ENCODE measurements at places on chromosomes 12 and 14.

GRCh38 chr14:54472315-54472714 is 16.5 kb downstream of the GMFB start:
- no peaks in the 10 kb centered on the region for H3K36me3 ChIP-seq
- peak; percentile 91 for DNase-seq
- H3K4me1 ChIP-seq, result peaks cover 16% of the 10 kb centered on the region
- no peaks in the 10 kb centered on the region for H3K27me3 ChIP-seq

DNA sequence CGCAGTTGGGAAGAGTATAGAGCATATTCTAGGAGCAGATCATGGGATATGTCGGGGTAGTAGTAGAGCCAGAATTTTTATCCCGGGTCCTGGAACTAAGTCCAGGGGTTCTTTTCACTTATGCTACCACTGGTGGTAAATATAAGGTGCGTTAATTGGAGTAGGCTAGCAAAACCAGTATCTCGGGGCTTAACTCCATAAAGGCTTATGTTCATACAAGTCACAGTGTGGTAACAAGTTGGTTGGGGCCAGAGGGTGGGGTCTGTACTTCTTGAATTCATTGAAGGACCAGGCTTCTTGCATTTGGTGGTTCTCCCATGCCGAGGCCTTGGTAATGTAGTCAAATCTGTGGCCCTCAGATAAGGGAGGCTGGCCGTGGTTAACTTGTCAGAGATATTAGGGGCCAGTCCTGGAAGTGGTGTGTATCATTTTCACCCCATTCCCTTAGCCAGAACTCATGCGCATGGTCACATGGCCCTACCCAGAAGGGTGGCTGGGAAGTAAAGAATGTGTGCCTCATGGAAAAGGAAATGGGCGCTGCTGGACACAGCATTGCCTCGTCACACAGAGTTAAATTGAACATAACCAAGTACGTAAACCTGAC is 1.5 kb upstream of the ZNF641 start:
- no peaks in the 10 kb centered on the region for H3K36me3 ChIP-seq
- no peaks in the 10 kb centered on the region for H3K4me1 ChIP-seq
- no peaks in the 10 kb centered on the region for H3K27me3 ChIP-seq
- H3K4me3 ChIP-seq, result no peak overlapping the region
- DNase-seq, result no peak

- no peak overlapping the region for H3K27ac ChIP-seq
- no peaks in the 10 kb centered on the region for H3K27me3 ChIP-seq
- H3K36me3 ChIP-seq, result no peaks in the 10 kb centered on the region
- no peaks in the 10 kb centered on the region for H3K4me1 ChIP-seq
- no peak for DNase-seq
These were observed 268.7 kb upstream of the TBX3 start for GRCh38 chr12:114952573-114953271.

- no peak overlapping the region for H3K4me3 ChIP-seq
- peak; percentile 16 for DNase-seq
- no peaks in the 10 kb centered on the region for H3K27me3 ChIP-seq
- H3K36me3 ChIP-seq, result peaks cover 3% of the 10 kb centered on the region
These were observed 13.5 kb upstream of the SCFD1 start for GRCh38 chr14:30608533-30609006.

GRCh38 chr12:49934505-49934904 is 16.0 kb upstream of the AQP2 start:
- H3K4me1 ChIP-seq, result no peaks in the 10 kb centered on the region
- DNase-seq, result no peak
- H3K27ac ChIP-seq, result no peak overlapping the region
- no peaks in the 10 kb centered on the region for H3K36me3 ChIP-seq
- H3K4me3 ChIP-seq, result no peak overlapping the region
- no peaks in the 10 kb centered on the region for H3K27me3 ChIP-seq

DNA sequence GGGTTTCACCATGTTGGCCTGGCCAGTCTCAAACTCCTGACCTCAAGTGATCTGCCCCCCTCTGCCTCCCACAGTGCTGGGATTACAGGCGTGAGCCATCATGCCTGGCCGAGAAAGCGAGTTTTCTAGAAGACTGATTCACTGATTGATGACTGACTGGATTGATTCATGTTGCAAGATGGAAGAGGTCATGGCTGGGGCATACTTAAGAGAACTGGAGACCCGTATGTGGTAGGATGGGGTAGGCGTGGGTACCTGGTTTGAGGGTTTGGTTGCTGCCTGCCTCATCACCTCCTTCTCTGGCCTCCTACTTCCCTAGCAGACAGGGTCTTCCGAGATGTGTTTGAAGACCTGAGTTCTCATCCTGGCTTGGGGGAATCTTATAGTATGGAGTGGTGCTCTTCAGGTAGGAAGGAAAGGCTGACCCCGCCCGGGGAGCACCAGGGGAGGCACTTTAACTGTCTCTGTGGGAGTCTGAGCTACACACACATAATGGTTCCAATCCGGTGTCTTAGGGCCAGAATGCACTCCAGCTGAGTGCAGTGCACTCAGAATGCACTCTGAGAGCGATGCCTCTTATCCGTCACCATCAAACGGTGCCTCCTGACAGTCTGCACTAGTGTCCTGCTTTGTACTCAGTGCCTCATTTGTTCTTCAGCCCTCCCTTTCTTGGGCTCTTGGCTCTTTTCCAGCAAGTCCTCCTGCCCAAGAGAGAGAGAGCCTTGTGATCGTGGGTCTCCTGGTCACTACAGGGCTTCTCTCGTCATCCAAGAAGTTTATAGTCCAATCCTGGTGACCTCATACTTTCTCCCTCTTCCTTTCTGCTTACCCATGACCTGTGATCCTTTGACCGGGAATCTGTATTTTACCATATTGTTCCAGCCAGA is 19.7 kb downstream of the PLEKHG3 start:
- peak; percentile 63 for DNase-seq
- no peak overlapping the region for H3K4me3 ChIP-seq
- no peaks in the 10 kb centered on the region for H3K27me3 ChIP-seq
- peaks cover 5% of the 10 kb centered on the region for H3K36me3 ChIP-seq

GRCh38 chr14:23319746-23320583 is 1.3 kb upstream of the PABPN1 start:
- peaks cover 5% of the 10 kb centered on the region for H3K4me1 ChIP-seq
- no peak overlapping the region for H3K4me3 ChIP-seq
- no peak for DNase-seq
- peak overlapping the region; percentile 68 for H3K27ac ChIP-seq
- no peaks in the 10 kb centered on the region for H3K27me3 ChIP-seq

DNA sequence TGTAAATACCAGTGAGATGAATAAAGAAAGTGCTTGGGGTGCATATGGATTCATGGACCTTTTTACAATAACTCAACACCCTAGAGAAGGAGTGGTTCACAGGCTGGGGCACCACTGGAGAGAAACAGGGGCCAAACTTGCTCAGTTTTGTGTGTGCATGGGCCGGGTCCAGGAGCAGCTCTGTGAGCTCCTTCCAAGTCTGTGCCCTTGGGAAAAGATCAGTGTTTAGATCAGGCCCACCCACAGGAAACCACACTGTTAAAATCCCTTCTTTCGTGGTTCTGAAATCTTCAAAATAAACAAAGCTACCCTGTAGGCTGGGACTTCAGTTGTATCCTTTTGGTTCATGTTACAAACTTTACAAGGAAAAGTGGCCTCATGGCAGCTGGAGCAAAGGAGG is 156.1 kb upstream of the TMEM260 start:
- H3K4me3 ChIP-seq, result no peak overlapping the region
- no peaks in the 10 kb centered on the region for H3K36me3 ChIP-seq
- no peaks in the 10 kb centered on the region for H3K27me3 ChIP-seq
- H3K27ac ChIP-seq, result no peak overlapping the region

- no peaks in the 10 kb centered on the region for H3K36me3 ChIP-seq
- H3K4me1 ChIP-seq, result no peaks in the 10 kb centered on the region
- DNase-seq, result no peak
- H3K4me3 ChIP-seq, result no peak overlapping the region
These were observed 27.2 kb upstream of the MLXIP start for GRCh38 chr12:122051231-122051876.
